ENCODE measurements at places on chromosomes 11 and 22.
A peak's percentile ranks its signal among the peaks of the same experiment; 100 is the strongest.

DNA sequence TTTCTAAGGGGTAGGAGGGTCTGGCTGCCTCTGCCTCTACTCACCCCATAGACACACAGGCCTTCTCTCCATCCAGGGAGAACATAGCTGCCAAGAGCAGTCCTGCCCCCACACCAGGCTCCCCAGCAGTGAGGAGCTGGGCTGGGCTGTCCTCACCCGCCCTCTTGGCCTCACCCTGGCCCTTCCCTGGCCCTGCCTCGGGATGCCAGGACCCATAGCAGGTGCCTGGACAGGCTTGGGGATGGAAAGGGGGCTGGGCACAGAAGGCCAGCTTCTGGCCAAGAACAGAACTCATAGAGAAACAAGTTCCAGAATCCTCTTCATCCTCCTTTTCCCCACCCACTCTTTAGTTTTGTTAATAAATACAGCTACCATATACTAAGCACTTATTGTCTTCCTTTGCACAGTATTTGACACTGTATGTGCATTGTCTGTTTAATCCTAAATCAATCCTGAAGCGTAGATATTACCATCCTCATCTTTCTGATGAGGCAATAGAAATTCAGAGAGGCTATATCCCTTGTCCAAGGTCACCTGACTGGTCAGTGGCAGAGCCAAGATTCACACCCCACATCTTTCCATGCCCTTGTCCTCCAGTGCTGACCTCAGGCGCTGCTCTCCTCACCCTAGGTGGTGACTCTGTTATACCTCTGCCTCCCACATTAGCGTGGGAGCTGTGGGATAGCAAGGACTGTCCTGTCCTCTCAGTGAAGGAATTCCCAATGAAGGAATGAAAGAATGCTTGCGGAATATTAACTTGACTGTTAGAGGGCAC lies 22.0 kb upstream of the MYOD1 start:
- no peak for DNase-seq

GRCh38 chr11:63510360-63511047 lies 4.6 kb downstream of the LGALS12 start:
- DNase-seq: peak; percentile 54

- peak; percentile 85 for DNase-seq
Measured at GRCh38 chr11:122197066-122197987, 81.3 kb upstream of the BLID start.

- DNase-seq: no peak
Measured at GRCh38 chr11:11722861-11723260, 101.1 kb upstream of the GALNT18 start.
